ENCODE measurements at places on chromosomes 13 and 19.

DNA sequence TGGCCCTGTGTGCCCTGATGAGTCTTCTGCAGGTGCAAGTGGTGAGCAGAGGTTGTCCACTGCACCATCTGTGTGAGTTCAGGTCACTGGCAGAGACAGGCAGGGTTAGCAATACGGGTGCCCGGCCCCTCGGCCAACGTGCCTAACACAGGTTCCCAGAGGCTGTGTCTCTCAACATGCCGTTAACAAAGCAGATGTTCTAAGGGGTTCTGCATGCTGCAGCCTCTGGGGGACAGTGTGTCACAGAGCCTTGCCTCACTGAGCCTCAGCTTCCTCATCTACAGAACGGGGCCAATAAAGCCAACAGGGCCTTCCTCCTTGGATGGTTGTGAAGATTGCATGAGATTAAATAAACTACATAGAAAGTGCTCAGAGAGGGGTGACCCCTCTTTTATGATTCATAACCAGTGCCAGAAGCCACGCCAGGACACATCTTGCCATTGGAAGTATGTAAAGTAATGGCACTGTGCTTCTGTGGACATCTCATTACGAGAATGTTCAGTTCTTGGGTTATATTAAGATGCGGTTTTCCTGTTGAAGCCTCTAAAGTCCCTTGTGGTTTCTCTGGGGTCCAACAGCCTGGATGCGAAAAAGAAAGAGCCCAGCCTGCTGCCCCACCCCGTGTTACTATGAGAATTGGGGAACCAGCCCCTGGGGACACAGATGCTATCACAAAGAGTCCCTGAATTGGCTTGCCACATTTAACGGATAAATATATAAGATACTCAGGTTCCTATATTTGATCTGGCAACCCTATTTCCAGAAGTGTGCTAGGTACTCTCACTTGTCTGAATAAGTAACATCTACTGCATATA lies 11.2 kb upstream of the ARHGEF18 start:
- DNase-seq: no peak

GRCh38 chr19:35432911-35433310 lies 15.1 kb upstream of the FFAR2 start:
- no peak for DNase-seq

DNA sequence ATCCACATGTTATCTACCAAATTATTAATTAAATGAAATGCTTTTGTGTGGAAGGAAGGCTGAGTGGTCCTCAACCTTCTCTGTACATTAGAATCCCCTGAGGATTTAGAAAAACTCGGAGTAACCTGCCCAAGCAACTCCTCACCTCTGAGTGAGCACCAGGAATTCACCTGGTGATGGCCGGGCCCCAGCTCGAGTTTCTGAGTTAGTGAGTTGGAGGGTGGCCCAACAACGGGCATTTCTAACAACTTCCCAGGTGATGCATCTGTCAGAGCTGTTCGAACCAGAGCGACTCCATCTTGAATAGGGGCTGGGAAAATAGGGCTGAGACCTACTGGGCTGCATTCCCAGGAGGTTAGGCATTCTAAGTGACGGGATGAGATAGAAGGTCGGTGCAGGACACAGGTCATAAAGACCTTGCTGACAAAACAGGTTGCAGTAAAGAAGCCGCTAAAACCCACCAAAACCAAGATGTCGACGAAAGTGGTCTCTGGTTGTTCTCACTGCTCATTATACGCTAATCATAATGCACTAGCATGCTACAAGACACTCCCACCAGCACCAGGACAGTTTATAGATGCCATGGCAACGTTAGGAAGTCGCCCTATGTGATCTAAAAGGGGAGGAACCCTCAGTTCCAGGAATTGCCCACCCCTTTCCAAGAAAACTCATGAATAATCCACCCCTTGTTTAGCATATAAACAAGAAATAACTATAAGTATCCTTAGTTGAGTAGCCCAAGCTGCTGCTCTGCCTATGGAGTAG lies 44.2 kb upstream of the SHISA2 start:
- DNase-seq: no peak

GRCh38 chr19:45508417-45508860 lies 1.2 kb downstream of the VASP start:
- peak; percentile 33 for DNase-seq

DNA sequence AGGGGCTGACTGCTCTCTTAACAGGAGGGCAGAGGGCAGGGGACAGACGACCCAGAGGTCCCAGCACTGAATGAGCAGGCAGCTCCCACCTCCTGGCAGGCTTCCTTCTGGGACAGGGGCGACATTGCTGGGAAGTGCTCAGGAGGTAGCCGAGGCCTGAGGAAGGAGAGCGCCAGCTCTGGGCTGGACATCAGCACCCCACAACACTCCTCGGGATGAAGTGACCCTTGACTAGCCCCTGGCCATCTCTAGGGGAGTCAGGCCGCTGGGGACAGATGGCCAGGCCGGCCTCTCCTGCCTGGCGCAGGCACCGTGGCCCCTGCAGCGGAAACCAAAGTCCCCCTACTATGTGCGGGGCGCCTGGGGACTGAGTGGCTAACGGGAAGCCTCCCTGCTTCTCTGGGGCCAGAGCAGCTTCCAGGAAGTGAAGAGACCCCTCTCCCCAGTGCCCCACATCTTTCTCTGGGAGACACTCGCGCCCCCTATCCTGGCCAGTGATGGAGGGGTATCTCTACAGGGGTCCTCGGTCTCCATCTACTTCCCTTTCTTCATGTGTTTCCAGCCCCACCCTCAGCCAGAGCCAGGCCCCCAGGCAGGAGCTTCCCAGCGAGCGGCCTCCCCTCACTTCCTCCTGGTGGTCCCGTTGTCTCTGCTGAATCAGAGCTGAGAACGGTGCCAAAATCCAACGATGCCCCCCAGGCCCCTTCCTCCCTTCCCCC lies 10.1 kb downstream of the PRR36 start:
- no peak for DNase-seq

- no peak for DNase-seq
Observed at GRCh38 chr19:55379174-55379573, 2.5 kb downstream of the TMEM190 start.

DNA sequence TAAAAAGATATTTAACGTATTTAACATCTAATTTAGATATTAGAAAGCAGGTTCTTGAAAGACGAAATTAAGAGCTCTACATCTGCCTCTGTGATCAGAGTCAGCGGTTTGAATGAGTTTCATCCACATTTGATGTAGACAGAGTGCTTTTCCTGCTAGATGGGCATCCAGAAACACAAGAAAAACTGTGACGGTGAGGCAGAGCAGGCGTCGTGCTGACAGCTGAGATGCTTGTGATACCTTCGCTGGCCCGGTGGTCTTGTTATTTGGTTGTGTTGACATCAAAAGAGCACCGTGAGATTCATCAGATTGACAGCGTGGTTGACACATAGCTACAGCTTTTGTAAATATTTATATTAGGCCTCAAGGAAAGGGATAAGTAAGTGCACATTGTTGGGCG lies 399.1 kb downstream of the GPC5 start:
- DNase-seq: no peak

- DNase-seq: peak; percentile 98
Observed at GRCh38 chr13:44815623-44816022, 173.6 kb downstream of the NUFIP1 start.

GRCh38 chr19:6794686-6795431 lies 22.4 kb downstream of the VAV1 start:
- DNase-seq: no peak
